ENCODE measurements at places on chromosomes 2 and 18. TPM values are rescaled to one million over a fixed set of nuclear protein-coding genes. Genes with fewer than 3 reads are reported as not detected.

DNA sequence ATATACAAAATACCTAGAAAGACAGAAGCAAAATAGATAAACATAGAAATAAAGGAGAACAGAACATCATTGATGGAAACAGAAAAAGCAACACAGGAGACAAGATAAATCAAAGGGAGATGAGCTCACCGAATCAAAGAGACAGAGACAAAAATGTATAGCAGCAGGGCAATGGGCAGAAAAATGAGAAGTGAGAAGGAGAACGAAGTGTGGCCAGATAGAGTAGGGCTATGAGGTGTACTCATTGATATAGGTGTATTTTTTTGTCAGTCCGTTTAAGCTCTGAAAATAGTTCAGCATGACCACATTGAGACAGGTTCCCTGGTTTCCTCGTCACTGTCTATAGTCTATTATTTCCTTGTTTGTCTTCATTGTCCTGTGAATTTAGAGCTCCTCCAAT lies 55.1 kb downstream of the SP100 start:
- no peak overlapping the region for H3K27ac ChIP-seq
- H3K4me3 ChIP-seq, result no peak overlapping the region
- H3K36me3 ChIP-seq, result no peaks in the 10 kb centered on the region
- H3K27me3 ChIP-seq, result no peaks in the 10 kb centered on the region

- no peak overlapping the region for H3K4me3 ChIP-seq
- H3K36me3 ChIP-seq, result no peaks in the 10 kb centered on the region
- H3K27me3 ChIP-seq, result no peaks in the 10 kb centered on the region
- H3K4me1 ChIP-seq, result no peaks in the 10 kb centered on the region
- no peak overlapping the region for H3K27ac ChIP-seq
These were observed 804.7 kb upstream of the PIK3C3 start for GRCh38 chr18:41150316-41150715.

GRCh38 chr18:52451256-52451655 lies 111.3 kb downstream of the DCC start:
- no peaks in the 10 kb centered on the region for H3K36me3 ChIP-seq
- H3K4me3 ChIP-seq, result no peak overlapping the region
- DNase-seq, result no peak
- no peak overlapping the region for H3K27ac ChIP-seq
- H3K4me1 ChIP-seq, result no peaks in the 10 kb centered on the region

DNA sequence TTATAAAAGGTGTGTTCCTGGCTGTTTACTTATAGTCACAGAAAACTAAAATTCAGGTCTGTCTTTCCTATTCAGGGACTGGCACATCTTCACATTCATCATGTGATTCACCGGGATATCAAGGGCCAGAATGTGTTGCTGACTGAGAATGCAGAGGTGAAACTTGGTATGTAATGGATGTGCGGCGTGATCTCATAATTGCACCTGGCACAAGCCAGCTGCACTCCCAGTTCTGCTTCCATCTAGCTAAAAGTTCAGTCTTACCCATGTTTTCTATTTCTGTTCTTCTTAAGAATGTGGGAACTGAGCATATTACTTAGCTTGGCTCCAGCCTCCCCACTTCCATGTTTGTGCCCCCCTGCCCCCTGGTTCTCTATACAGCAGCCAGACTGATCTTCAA lies 131.9 kb downstream of the MAP4K4 start:
- no peaks in the 10 kb centered on the region for H3K27me3 ChIP-seq
- H3K27ac ChIP-seq, result no peak overlapping the region
- no peaks in the 10 kb centered on the region for H3K4me1 ChIP-seq
- H3K36me3 ChIP-seq, result no peaks in the 10 kb centered on the region
- no peak for DNase-seq

DNA sequence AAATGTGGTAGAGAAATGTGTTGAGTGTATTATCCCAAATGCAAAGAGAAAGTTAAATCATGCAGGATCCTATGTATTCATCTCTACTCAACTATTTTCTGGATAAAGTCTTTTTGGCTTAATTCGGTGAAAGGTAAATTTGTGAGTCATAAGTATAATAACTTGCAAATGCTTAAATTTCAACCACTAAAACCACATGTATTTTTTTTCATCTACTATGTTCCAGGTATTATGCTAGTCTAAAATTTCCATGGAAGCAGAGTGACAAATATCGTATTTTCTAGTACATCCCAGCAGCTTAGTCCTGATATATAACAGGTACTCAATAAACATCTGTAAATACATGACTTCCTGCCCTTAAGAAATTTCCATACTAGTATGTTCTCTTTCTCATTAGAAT lies 6.2 kb downstream of the ALS2 start:
- H3K27me3 ChIP-seq, result no peaks in the 10 kb centered on the region
- no peak overlapping the region for H3K4me3 ChIP-seq
- DNase-seq, result no peak

DNA sequence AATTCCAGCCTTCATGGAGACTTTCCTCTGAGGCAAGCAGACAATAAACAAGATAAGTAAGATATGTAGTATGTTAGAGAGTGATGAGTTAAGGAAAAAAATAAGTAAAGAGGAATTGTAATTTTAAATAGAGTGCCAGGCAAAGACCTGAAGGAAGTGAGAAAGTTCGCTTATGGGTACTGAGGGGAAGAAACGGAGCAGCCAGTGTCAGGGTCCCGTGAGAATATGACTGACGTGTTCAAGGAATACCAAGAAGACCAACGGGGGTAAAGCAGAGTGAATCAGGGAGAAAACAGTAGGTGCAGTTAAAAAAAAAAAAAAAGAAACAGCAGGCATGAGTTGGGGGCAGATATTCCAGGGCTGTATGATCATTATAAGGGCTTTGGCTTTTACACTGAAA lies 45.1 kb downstream of the ARHGEF33 start:
- H3K27ac ChIP-seq, result no peak overlapping the region
- no peaks in the 10 kb centered on the region for H3K4me1 ChIP-seq
- no peak for DNase-seq
- no peaks in the 10 kb centered on the region for H3K36me3 ChIP-seq

GRCh38 chr2:158914066-158914465 lies 54.4 kb upstream of the TANC1 start:
- no peaks in the 10 kb centered on the region for H3K36me3 ChIP-seq
- H3K4me1 ChIP-seq, result no peaks in the 10 kb centered on the region
- H3K27ac ChIP-seq, result no peak overlapping the region
- no peak for DNase-seq
- H3K27me3 ChIP-seq, result no peaks in the 10 kb centered on the region

GRCh38 chr2:174546519-174547506 lies 50.8 kb downstream of the WIPF1 start:
- no peaks in the 10 kb centered on the region for H3K4me1 ChIP-seq
- H3K4me3 ChIP-seq, result no peak overlapping the region
- DNase-seq, result peak; percentile 44

DNA sequence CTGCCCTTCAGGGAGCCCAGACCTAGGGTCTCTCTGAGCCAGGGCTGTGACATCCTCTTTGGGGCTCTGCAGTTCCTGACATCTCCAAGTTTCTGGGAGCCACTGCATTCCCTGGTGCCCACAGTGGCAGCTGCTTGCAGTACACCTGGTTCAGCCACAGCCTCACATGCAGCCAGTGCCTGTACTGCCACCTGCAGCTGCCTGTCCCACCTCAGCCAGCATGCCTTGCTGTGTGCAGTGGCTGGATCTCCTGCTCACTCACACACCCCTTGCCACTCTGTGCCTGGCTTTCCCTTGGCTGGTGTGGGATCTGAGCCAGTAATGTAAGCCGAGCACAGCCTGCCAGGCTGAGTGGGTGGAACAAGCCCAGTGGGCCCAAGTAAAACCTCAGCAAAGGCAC lies 1288.7 kb downstream of the CNTNAP5 start:
- H3K4me1 ChIP-seq, result no peaks in the 10 kb centered on the region
- no peaks in the 10 kb centered on the region for H3K27me3 ChIP-seq
- H3K4me3 ChIP-seq, result no peak overlapping the region
- DNase-seq, result no peak
- no peaks in the 10 kb centered on the region for H3K36me3 ChIP-seq

GRCh38 chr2:29810956-29811355 lies 110.4 kb downstream of the ALK start:
- H3K4me1 ChIP-seq, result no peaks in the 10 kb centered on the region
- no peaks in the 10 kb centered on the region for H3K27me3 ChIP-seq
- no peak overlapping the region for H3K27ac ChIP-seq
- no peak for DNase-seq

DNA sequence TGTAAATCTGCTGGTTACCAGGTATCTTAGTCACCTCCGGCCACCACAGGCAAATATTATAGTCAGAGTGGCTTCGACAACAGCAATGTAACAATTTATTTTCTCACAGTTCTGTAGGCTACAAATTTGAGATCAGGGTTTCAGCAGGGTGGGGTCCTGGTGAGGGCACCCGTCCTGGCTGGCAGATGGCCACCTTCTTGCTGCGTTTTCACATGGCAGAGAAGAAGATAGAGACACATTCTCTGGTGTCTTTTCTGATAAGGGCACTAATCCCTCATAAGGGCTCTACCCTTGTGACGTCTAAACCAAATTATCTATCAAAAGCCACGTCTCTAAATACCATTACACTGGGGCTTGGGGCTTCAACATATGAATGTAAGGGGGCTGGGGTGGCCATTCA lies 843.2 kb upstream of the FANCL start:
- DNase-seq, result no peak
- H3K27ac ChIP-seq, result no peak overlapping the region
- no peaks in the 10 kb centered on the region for H3K36me3 ChIP-seq
- no peaks in the 10 kb centered on the region for H3K27me3 ChIP-seq
- H3K4me1 ChIP-seq, result no peaks in the 10 kb centered on the region

DNA sequence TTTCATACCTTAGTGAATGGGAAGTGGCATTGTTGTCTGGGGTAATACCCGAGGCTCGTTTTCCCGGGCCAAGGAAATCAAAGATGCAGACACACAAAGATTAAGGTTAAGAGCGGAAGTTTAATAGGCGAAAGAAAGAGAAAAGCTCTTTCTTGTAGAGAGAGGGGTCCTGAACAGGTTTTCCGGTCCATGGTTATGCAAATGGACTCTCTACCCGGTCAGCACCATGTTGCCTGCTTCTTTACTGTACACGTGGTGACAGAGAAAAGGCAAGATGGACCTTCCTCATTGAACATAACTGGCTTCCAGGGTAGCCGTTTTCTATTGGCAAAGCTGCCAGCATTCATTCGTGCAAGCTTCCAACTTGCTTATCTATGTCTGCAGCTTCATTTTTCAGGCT lies 2063.5 kb downstream of the SUCLG1 start:
- no peak overlapping the region for H3K4me3 ChIP-seq
- no peak for DNase-seq
- no peaks in the 10 kb centered on the region for H3K4me1 ChIP-seq
- no peaks in the 10 kb centered on the region for H3K27me3 ChIP-seq

DNA sequence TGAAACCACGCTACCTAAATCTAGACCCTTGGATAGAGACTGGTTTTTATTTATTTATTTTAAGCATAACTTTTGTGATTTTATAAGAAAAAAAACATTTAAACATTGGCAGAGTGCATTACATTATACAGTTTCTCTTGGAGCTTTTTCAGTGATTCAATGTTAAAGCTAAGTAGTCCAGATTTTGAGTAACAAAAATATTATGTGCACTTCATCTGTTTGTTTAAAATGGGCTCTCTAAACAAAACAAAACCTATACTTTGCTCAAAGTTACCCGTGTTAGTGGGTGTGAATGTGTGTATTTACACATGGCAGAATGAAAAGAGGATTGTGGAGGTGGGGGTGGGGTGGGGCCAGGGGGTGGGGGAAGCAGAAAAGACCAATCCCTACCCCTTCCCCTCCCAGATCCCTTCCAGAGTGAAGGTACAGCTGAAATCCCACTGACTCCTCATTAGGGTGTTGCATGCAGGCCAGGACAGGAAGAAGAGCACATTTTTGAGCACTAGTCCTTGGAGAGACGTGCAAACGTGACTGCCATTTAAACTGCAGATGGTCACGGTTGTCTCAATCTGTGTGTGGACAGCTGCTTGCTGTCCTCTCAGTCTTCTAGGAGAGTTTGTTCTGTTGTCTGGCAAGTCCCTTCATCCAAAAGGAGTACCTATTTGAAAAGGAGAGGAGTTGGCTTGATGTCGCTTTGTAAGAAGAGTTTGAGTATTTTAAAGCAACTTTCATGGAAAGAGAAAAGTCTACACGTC lies 303.0 kb downstream of the ICOS start:
- no peak for DNase-seq
- no peak overlapping the region for H3K27ac ChIP-seq
- H3K4me1 ChIP-seq, result no peaks in the 10 kb centered on the region
- H3K36me3 ChIP-seq, result no peaks in the 10 kb centered on the region
- no peaks in the 10 kb centered on the region for H3K27me3 ChIP-seq

DNA sequence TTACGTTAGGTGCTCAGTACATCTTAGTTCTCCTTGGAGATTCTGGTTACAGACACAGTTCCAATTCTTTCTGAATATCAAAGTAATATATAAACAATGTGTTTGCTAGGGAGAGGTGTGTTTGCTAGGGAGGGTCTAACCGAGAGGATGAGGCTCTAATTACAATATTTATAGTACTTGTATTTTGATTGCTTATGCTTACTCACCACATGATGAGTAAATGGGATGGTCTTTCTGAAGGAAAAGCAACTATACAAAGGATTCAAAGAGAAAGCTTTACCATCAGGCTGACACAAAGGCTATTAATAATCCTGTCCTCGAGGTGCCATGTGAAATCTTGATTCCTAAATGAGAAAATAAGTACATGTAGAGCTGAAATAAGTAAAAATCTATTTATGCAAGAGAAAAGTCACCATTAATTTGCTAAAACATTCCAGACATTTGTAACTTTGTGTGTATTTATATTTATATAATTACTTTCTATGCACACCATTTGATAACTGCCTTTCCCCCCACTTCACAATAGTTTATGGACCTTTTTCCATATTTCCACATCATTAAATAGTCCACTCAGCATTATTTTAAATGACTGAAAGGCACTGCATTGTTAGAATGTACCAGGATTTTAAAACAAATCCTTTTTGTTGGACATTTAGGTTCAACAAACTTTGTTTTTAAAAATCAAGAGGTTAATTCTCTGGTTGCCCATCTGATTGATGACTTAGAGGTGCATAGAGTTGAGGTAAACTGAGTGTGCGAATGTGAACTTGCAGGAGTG lies 94.5 kb upstream of the FN1 start:
- H3K36me3 ChIP-seq, result no peaks in the 10 kb centered on the region
- H3K4me1 ChIP-seq, result no peaks in the 10 kb centered on the region
- no peak overlapping the region for H3K4me3 ChIP-seq
- H3K27me3 ChIP-seq, result no peaks in the 10 kb centered on the region
- DNase-seq, result no peak

PRKRA gene
- polyA plus RNA-seq, result 55.2 TPM

CROCC2 gene
- polyA plus RNA-seq, result 0.32 TPM
